ENCODE measurements at places on chromosomes 3 and 15.

DNA sequence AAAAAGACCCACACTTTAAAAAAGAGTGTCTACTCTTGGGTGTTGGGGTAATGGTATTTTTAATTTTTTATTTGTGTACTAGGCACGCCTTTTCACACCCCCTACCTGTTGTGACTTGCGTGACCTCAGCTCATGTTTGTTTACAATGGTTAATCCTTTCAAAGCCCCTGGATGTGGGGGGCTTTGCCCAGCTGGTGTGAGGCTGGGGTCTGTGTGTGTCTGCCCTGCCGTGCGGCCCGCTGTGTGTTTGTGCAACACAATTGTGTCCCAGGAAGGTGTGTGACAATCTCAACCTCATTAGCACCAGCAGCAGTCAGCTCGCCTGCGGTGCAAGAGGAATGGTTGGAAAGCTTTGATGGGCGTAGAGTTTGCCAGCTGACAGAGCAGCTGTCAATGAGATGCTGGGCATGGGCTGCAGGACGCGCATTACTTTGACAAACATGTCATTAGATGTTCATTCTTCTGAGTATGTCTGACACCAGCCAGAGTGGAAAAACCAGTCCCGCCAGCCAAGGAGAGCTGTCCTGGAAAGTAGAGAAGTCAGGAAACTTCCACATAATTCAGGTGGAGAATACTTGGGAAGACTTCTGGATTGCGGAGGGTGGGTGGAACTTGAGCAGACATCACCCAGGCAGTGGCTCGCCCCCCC is 9.6 kb downstream of the LRRK1 start:
- no peak for DNase-seq

DNA sequence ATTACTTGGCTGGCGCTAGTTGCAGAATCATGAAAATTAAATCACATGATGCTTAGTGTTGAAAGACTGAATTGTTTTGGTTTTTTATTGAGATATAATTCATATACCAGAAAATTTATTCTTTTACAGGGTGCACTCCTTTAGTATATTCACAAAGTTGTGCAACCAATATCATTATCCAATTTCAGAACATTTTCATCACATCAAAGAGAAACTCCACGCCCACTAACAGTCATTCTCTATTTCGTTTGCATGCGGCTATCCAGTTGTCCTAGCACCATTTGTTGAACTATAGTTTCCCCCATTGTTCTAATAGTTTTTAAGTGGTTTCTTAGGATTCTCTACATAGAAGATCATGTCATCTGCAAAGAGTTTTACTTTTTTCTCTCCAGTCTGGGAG is 3.7 kb downstream of the EHD4 start:
- DNase-seq, result no peak

GRCh38 chr15:92751528-92751927 is 96.0 kb upstream of the FAM174B start:
- DNase-seq, result no peak

DNA sequence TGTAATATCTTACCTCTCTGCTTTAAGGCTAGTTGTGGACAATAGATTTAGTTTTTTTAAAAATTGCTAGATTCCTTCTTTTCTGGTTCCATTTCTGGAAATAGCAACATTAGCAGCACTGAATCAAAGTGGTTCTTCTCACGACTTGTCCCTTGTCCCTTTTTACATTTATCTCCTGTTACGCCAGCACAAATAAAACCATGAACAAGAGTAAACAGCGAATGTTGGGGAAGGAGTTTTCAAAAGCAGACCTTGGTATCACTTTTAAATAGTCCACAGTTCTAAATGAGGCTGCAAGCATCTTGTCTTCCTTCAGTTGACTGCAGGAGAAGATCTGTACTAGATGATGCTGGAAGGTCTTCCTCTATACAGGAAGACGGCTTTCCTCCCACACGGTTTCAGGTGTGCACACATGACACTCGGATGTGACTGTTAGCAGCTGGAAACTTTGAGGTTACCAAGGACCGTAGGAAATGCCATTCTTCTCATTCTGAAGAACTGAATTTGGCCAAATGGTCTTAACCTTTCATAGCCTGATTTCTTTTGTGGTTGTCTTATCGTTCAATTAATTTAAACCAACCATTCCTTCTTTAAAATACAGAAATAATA is 251.0 kb upstream of the ICE2 start:
- no peak for DNase-seq

DNA sequence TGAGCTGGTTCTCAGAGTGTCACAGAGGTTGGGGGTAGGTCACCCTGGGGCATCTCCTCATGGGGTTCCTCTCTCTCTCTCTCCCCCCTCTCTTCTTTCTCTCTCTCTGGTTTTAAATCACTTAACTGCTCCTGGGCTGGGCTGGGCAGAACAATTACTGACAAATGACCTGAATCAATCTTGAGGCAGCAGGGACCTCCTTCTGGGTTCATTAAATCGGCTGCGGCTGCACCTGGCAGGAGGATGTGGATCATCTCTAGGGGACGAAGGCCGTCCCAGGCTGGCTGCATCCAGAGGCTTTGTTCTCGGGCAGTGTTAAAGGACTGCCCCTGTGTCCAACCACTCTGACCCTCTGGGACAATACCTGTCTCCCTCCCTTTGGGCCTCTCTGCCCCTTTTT is 143.1 kb downstream of the TLE3 start:
- DNase-seq, result peak; percentile 25
